ENCODE measurements at places on chromosomes 5 and 9.

DNA sequence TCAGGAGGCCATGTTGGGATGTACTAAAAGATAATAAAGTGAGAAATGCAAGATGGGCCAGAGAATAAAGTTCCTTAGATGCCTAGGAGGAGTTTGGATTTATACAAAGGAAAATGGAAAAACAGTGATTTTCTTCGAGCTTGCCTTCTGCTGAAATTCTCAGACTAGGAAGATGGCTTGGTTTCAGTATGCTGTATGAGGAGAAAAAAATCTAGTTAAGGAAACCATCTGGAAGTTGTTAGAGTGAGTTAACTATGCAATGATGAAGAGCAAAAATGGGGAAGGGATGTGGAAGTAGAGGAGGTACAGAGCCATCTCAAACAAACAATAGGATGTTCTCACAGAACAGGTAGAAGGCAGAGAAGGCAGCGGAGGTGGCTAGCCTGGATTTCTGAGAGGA lies 162.9 kb upstream of the FTMT start:
- DNase-seq, result peak; percentile 13

- DNase-seq, result no peak
These were observed 36.2 kb upstream of the PRXL2C start for GRCh38 chr9:96691326-96691725.

GRCh38 chr9:127185181-127185580 lies 62.7 kb upstream of the ANGPTL2 start:
- no peak for DNase-seq

GRCh38 chr9:96420468-96421219 lies 2.5 kb upstream of the ZNF367 start:
- DNase-seq, result peak; percentile 97

Measured in fibroblast of gingiva (primary cell).